ENCODE measurements at places on chromosomes 5 and 9.

DNA sequence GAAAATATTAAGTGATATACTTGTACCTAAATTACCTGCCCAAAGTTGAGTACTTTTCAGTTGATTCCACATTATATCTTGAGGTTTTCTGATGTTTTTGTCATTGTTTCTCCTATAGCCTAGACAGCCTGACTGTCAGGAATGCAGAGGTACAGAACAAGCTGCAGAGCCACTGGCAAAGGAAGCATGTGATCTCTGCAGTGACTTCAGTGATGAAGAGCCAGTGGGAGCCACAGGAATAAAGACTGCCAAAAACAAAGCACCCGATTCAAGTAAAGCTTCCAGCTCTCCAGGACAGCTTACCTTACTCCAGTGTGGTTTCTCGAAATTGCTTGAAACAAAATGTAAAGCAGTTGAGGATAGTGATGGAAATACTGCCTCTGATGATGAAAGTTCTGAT lies 96.3 kb downstream of the ERCC6L2 start:
- DNase-seq = no peak

- no peak for DNase-seq
These were observed 97.8 kb upstream of the HAND1 start for GRCh38 chr5:154575546-154576428.

GRCh38 chr9:311841-312240 lies 97.2 kb downstream of the DOCK8 start:
- DNase-seq = no peak

DNA sequence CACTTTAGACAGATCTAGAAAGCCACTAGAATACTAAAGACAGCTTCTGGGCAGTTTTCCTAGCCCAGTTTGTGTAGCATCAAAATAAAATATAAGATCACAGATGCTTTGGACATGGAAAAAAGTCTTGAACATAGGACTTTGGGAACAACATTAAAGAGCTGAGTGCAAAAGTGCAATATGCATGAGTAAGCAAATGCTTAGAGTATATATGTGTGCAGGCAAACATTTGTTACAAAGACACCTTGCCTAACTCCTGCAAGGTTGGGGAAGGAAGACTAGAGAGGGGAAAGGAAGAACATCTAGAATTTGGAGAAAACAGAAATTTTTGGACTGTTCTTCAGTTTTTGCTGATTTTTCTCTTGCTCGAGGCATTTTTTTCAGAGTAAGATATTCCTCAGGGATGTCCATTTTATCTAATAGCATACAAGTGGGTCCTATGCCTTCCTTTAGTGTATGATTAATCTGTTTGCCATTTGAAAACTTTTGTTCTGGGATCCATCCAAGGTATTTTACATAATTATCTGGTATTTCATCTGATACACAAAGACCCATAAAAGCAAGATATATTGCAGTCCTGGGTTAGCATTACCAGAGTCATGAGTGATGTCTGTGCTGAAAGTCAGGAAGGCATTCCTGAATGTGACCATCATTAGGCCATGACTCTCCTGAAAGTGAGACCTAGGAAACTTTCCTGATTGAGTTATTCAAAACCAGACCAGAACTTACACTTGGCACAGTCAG lies 142.0 kb upstream of the RGMB start:
- no peak for DNase-seq

DNA sequence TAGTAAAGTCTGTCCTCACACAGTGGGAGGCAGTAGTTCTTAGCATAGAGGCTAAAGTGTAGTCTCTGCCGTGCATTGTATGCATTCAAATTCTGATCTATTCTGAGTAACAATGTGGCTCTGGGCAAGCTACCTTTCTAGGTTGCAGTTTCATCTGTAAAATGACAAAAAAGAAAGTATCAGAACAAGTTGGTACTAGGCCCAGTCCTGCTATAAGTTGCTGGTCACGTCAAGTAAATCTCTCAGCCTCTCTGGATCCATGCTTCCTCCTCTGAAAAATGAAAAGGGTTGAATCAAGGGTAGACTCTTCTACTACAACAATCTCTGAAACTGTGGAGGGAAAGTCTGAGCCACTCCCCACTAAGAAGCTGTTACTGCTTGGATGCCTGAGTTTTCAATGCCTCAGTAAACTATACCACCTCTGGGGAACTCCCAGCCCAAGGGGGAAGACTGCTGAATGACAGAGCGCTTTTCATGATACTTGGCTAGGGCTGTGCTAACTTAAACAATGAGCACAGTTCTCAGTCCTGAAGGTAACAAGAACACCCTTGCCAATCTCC lies 34.5 kb upstream of the SPARC start:
- DNase-seq = no peak

GRCh38 chr9:127091526-127091925 lies 30.9 kb downstream of the ANGPTL2 start:
- no peak for DNase-seq

GRCh38 chr5:177444106-177445051 lies 2.2 kb upstream of the PRR7 start:
- DNase-seq = no peak

- DNase-seq = no peak
These were observed 5.4 kb upstream of the CEP72 start for GRCh38 chr5:606526-607399.

DNA sequence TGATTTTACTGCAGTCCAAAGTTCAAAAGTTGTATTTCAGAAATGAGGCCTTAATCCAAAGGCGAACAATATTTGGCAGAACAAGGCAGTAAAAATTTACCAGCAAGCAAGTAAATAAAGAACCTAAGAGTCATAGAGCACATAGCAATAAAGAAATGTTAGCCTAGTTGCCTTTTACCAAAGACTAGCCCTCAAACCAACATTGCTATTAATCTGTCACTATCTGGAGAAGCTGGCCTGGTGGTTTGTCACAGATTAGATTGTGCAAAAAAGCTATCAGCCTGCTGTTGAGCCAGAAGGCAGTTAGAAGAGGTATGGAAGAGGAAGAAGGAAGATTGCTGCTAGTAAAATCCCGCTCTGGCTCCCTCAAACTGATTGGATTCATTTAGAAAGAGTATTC lies 304.7 kb upstream of the KLF4 start:
- no peak for DNase-seq

- no peak for DNase-seq
These were observed 167.5 kb downstream of the CDK5RAP2 start for GRCh38 chr9:120412425-120412951.

- no peak for DNase-seq
These were observed 116.1 kb downstream of the GIN1 start for GRCh38 chr5:103003872-103004271.

- DNase-seq = no peak
These were observed 4.5 kb downstream of the ST6GALNAC4 start for GRCh38 chr9:127912296-127912695.

DNA sequence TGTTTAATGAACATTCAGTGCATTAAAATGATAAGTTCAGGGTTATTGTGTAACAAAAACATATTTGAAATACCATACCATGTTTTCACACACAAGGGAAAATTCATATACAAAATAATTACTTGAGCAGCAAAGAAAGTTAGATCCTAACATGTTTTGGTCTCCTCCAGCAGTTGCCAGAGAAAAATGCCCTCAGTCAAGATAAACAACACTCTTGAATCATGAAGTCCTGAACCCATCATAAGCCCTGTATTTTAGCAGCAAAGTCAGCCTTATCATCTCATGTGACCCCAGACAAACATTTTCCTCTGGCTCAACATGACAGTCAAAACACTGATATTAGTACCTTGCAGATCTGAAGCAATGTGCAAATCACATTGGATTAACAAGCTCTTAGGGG lies 1541.1 kb upstream of the WWC1 start:
- no peak for DNase-seq

DNA sequence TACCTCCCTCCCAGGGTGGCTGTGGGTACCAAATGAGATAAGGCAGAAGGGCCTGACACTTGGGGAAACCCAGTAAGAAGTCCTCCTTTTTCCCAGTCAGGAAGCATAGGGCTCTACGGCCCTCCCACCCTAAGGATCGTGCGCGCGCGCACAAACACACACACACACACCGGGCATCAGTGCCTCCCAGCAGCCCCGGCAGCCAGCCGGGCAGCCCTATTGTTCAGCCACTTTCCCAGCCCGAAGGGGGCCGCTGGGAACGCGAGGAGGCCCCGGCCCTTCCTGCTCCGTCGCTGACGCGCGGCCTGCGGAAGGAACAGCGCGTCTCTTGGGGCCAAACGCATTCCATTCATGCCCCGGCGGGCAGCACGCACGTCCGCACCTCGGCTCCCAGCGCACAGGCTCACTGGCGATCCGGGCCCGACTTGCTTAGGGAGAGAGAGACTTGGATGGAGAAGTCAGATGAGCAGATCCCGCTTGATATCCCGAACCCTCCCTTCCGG lies 22.6 kb downstream of the DUSP1 start:
- no peak for DNase-seq

DNA sequence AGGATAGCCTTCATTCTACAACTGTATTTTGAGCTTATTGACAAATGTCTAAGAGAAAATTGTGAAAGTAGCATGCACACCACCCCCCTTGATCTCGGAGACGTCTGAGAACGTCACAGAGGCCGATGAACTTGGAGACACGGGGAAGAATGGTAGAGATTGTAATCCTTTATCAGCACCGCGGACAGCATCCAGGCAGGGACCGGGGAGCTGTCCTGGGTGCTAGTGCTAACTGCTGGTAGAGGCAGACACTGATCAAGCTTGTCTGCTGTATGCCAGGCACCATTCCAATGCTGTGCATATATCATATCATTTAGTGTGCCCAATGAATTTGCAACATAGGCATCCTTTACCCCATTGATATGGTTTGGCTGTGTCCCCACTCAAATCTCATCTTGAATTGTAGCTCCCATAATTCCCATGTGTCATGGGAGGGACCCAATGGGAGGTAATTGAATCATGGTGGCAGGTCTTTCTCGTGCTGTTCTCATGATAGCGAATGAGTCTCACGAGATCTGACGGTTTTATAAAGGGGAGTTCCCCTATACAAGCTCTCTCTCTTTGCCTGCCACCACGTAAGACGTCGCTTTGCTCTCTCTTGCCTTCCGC lies 98.8 kb downstream of the LHX2 start:
- no peak for DNase-seq

Data from SHP77 (cell line).